ENCODE measurements at places on chromosomes 16 and 17. TPM values are rescaled to one million over a fixed set of nuclear protein-coding genes. Genes with fewer than 3 reads are reported as not detected.

KRTAP1-3 gene
- total RNA-seq: not detected

NAGLU gene
- 21.2 TPM for total RNA-seq

DNA sequence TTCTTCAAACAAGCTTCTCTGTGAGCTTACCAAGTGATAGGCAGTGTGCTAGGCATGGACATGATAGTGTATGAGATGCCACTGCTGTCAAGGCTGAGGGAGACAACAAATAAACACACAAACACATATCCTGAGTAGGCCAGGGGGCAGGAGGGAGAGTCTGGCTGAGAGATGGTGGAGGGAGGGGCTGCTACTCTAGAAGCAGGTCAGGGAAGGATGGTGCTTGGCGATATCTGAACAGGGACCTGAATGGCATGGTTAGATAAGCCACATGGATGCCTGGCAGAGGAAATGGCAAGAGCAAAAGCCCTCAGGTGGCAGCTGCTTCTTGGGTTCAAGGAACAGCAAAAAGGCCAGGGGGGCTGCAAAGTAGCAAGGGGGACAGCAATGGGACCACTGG is 8.6 kb upstream of the CHST6 start:
- DNase-seq: no peak

DNA sequence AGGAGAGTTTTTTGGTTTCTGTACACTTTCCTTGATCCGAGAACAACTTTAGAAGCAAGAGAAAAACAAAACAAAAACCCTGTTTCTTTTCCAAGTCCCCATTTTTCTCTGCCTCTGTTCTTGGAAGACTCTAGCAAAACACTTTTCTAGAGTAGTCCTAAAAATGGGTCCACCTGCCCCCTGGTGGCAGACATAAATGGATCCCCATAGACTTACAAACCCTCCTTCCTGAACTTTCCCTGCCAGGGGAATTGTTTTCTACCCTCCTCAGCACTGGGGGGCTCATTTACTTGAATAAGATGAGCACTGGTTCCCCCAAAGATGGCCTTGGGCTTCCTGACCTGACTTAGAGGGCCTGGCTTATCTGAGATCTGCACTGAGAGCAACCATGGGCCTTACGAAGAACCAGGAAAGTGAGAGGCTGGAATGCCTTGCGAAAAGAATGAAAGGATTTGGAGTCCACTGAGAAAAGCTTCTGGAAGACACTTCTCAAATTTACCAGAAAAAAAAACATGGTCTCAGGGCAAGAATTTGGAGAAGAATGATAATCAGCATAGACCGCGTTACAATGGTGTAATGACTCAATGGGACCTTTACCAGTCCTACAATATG is 48.0 kb upstream of the CDYL2 start:
- no peak for DNase-seq

- no peak for DNase-seq
These were observed 54.3 kb upstream of the CDC42EP4 start for GRCh38 chr17:73365906-73366623.

DNA sequence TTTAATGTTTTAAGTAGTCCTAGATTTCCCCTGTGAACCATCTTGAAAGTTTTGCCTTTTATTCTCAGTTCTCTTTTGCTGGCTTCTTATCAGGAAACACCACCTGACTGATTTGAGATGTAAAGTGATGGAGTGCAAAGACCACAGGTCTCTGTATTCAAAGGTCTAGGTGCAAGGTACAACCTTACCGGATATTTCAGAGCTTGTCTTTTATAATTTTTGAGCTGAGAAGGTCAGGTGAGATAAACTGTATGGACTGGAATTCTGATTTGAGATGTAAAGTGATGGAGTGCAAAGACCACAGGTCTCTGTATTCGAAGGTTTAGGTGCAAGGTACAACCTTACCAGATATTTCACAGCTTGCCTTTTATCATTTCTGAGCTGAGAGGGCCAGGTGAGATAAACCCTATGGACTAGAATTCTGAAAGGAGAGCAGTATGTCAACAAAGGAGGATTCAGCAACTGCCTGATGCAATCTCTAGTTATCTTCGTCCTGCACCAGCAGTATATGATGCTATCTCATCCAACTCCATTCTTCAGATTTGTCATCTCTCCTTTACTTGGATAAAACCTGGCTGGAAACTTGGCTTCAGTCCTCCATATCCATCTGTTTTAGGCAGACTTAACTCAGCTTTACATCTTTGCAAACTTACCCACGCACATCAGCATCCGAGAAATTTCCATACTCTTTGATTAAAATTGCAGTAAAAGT is 64.3 kb downstream of the CENPV start:
- DNase-seq: no peak

DNA sequence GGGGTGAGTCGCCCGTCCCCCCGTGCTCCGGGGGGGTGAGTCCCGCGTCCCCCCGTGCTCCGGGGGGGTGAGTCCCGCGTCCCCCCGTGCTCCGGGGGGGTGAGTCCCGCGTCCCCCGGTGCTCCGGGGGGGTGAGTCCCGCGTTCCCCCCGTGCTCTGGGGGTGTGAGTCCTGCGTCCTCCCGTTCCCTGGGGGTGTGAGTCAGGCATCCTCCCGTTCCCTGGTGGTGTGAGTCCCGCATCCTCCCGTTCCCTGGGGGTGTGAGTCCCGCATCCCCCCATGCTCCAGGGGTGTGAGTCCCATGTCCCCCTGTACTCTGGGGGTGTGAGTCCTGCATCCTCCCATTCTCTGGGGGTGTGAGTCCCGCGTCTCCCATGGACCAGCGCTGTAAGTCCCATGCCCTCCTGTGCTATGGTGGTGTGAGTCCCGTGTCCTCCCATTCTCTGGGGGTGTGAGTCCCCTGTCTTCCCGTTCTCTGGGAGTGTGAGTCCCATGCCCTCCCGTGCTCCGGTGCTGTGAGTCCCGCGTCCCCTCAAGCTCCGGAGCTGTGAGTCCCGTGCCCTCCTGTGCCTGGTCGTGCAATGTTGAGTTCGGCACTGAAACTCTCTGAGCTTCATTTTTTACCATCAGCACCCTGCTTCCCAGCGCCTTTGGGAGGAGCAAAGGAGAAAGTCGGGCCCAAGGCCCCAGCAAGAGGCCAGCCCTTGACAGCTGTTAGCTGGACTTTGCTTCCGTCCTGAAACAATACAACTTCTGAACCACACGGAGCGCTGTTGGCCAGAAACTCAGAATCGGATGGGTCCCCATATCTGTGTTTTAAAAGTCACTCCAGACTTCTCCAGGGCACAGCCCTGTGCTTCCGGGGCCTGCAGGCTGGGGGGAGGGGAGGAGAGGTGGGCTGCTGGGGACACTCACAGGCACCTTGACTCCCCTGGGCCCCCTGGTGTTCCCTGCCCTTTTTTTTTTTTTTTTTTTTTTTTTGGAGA is 11.5 kb upstream of the ZC3H18 start:
- DNase-seq: no peak

DNA sequence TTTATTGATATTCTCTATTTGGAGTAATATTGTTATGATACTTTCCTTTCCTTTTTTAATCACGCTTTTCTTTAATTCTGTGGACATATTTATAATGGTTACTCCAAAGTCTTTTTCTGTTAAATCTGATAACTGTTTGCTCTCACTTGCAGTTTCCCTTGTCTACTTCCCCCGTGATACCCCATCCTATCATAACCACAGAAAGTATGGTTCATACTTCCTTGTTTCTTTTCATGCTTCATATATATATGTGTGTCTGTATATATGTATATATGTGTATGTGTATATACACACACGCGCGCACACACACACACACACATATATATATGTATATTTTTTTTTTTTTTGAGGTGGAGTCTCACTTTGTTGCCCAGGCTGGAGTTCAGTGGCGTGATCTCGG is 23.5 kb downstream of the SPECC1 start:
- no peak for DNase-seq

All from neural crest cell (in vitro differentiated cells).